ENCODE measurements at places on chromosomes 11 and 22. TPM values are rescaled to one million over a fixed set of nuclear protein-coding genes. Genes with fewer than 3 reads are reported as not detected.

IRAG1 gene
- 9.8 TPM for polyA plus RNA-seq

CLDN5 gene
- polyA plus RNA-seq = 27.7 TPM

BIRC2 gene
- polyA plus RNA-seq = 91.2 TPM

PICALM gene
- 272 TPM for polyA plus RNA-seq

UPK3A gene
- 8.8 TPM for polyA plus RNA-seq

FGF3 gene
- polyA plus RNA-seq = not detected

BET1L gene
- polyA plus RNA-seq = 48.9 TPM

UVRAG gene
- polyA plus RNA-seq = 17.8 TPM

SNX32 gene
- 3.3 TPM for polyA plus RNA-seq

B4GALNT4 gene
- 60.1 TPM for polyA plus RNA-seq

FXYD2 gene
- 419 TPM for polyA plus RNA-seq

GPHA2 gene
- 2.8 TPM for polyA plus RNA-seq

CNGA4 gene
- 0.31 TPM for polyA plus RNA-seq

PANX2 gene
- polyA plus RNA-seq = 2.2 TPM

KCNE3 gene
- polyA plus RNA-seq = 29.7 TPM

RABL2B gene
- 70.8 TPM for polyA plus RNA-seq

LRRC51 gene
- polyA plus RNA-seq = 26.2 TPM

TH gene
- polyA plus RNA-seq = 0.93 TPM

F2 gene
- 0.41 TPM for polyA plus RNA-seq

NCR3LG1 gene
- 1.4 TPM for polyA plus RNA-seq

FGF19 gene
- polyA plus RNA-seq = 1.7 TPM

ALDH3B1 gene
- 1.5 TPM for polyA plus RNA-seq

TIMM10B gene
- polyA plus RNA-seq = 39.0 TPM

HORMAD2 gene
- polyA plus RNA-seq = 0.10 TPM

BAIAP2L2 gene
- 5.0 TPM for polyA plus RNA-seq

KCNK4 gene
- 0.08 TPM for polyA plus RNA-seq

XRCC6 gene
- polyA plus RNA-seq = 362 TPM

PHOX2A gene
- polyA plus RNA-seq = not detected

SLC37A2 gene
- polyA plus RNA-seq = 1.9 TPM

BID gene
- polyA plus RNA-seq = 18.9 TPM

CRYBA4 gene
- not detected for polyA plus RNA-seq

THAP12 gene
- polyA plus RNA-seq = 71.3 TPM

DTX4 gene
- 42.0 TPM for polyA plus RNA-seq

SEC14L2 gene
- polyA plus RNA-seq = 6.1 TPM
